GM23248 (cell line): ENCODE measurements at places on chromosomes 2 and 18. TPM values are rescaled to one million over a fixed set of nuclear protein-coding genes. Genes with fewer than 3 reads are reported as not detected.
A peak's percentile ranks its signal among the peaks of the same experiment; 100 is the strongest.

DNA sequence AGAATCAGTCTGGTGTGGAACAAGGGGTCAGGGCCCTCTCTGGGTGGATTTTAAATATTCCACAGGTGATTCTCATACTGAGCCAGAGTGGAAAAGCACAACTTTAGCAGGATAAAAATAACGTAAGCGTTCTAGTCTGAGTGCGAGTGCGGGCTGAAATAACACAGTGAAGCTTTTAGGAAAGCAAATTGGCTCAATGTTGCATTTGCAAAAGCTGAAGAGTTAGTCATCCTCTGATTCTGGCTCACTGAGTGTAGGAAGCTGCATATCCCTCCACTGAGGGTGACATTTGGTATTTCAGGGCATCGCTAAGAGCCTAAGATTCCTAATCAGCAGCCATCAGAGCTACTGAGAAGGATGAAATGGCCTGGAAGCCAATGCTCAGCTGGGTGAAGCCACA lies 134.7 kb downstream of the RIF1 start:
- no peaks in the 10 kb centered on the region for H3K36me3 ChIP-seq
- peak overlapping the region; percentile 15; the same call in 1 of the 2 replicates for H3K4me3 ChIP-seq
- peak; percentile 67 for DNase-seq
- peaks cover 8% of the 10 kb centered on the region for H3K4me1 ChIP-seq

Gene FSHR
- total RNA-seq: not detected in 2 replicates

- no peaks in the 10 kb centered on the region for H3K36me3 ChIP-seq
- no peak overlapping the region for H3K27ac ChIP-seq
- no peak overlapping the region for H3K4me3 ChIP-seq
- no peaks in the 10 kb centered on the region for H3K4me1 ChIP-seq
Measured at GRCh38 chr2:65807942-65808341, 375.5 kb upstream of the SPRED2 start.

GRCh38 chr18:37548679-37549289 lies 16.8 kb downstream of the CELF4 start:
- no peaks in the 10 kb centered on the region for H3K4me1 ChIP-seq
- no peak overlapping the region for H3K27ac ChIP-seq
- peaks cover 4% of the 10 kb centered on the region; the same call in 1 of the 2 replicates for H3K27me3 ChIP-seq
- H3K36me3 ChIP-seq: no peaks in the 10 kb centered on the region

GRCh38 chr2:65035351-65035943 lies 20.8 kb upstream of the CEP68 start:
- H3K4me1 ChIP-seq: no peaks in the 10 kb centered on the region
- no peaks in the 10 kb centered on the region for H3K36me3 ChIP-seq
- H3K27ac ChIP-seq: no peak overlapping the region
- no peaks in the 10 kb centered on the region for H3K27me3 ChIP-seq
- H3K4me3 ChIP-seq: no peak overlapping the region
- DNase-seq: no peak

DNA sequence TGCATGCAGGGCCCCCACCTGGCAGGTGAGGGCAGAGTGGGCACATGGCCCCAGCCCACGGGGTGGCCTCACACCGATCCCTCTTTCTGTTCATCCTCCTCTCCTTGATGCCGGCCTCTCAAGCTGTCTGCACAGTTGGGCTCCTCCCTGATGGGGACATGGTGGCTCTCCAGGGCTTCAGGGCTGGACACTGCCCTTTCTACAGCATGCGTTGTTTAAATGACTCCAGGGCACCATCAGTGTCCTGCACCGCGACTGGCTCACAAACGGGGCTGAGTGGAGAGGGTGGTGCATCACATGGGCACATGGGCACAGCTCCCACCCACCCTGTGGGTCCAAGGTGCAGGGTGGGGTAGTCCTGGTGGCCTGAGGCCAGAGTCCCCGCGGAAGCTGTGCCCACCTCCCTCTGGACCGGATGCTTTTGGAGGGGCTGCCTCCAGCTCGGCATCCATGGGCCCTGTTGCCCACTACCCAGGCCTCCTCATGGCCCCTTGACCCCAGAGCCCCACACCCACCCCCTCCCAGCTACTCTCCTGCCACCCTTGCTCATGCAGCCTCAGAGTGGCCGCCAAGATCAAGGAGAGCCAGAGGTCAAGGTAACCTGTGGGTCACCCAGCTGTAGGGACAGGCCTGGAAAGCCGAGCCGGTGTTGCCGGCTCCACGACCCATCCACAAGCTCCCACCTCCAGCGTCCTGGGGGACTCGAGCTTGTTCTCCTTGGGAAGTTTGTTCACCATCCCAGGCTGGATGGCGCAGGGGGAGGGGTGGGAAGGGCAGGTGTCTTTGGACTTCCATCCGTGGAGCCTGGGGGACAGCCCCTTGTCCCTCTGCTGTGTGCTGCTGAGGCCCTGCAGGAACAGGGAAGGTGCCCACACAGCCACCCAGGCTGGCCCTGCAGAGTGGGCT lies 12.3 kb upstream of the SNED1 start:
- no peaks in the 10 kb centered on the region for H3K36me3 ChIP-seq
- peaks cover 12% of the 10 kb centered on the region; the same call in 1 of the 2 replicates for H3K4me1 ChIP-seq
- no peak overlapping the region for H3K27ac ChIP-seq
- DNase-seq: no peak
- H3K27me3 ChIP-seq: no peaks in the 10 kb centered on the region

GRCh38 chr2:200761266-200761665 lies 50.4 kb upstream of the BZW1 start:
- 0 out of 2 replicates have a peak overlapping the region, but pooled peaks have one; percentile 0 for H3K4me3 ChIP-seq
- DNase-seq: peak; percentile 53
- peak overlapping the region; percentile 11; the same call in 1 of the 2 replicates for H3K27ac ChIP-seq

- H3K27me3 ChIP-seq: no peaks in the 10 kb centered on the region
- DNase-seq: peak; percentile 12
- H3K4me3 ChIP-seq: no peak overlapping the region
- no peaks in the 10 kb centered on the region for H3K4me1 ChIP-seq
Measured at GRCh38 chr2:106798826-106799552, 87.0 kb downstream of the ST6GAL2 start.

DNA sequence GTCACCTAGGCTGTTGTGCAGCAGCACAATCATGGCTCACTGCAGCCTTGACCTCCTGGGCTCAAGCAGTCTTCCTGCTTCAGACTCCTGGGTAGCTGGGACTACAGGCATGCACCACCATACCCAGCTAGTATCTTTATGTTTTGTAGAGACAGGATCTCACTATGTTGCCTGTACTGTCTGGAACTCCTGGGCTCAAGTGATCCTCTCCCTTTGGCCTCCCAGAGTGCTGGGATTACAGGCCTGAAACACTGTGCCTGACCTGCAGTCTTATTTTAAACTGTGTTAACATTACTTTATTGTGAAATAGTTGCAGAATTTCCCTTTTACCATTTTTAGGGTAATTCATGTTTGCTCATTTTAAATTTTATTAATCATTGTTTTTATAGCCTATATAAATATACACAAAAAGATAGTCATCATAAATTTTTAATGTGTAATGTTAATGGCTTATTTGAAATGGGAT lies 24.6 kb downstream of the EML4 start:
- no peaks in the 10 kb centered on the region for H3K27me3 ChIP-seq
- H3K36me3 ChIP-seq: no peaks in the 10 kb centered on the region
- DNase-seq: no peak
- H3K4me1 ChIP-seq: peaks cover 29% of the 10 kb centered on the region

GRCh38 chr18:70522183-70522680 lies 233.4 kb downstream of the SOCS6 start:
- H3K4me1 ChIP-seq: no peaks in the 10 kb centered on the region
- H3K36me3 ChIP-seq: no peaks in the 10 kb centered on the region
- H3K4me3 ChIP-seq: no peak overlapping the region
- DNase-seq: no peak
- peaks cover 6% of the 10 kb centered on the region for H3K27me3 ChIP-seq

GRCh38 chr18:21261352-21261751 lies 19.3 kb downstream of the GREB1L start:
- H3K27me3 ChIP-seq: no peaks in the 10 kb centered on the region
- DNase-seq: no peak
- no peak overlapping the region for H3K4me3 ChIP-seq

- no peak overlapping the region for H3K27ac ChIP-seq
- no peaks in the 10 kb centered on the region for H3K36me3 ChIP-seq
- H3K27me3 ChIP-seq: no peaks in the 10 kb centered on the region
- H3K4me3 ChIP-seq: no peak overlapping the region
Measured at GRCh38 chr2:206561962-206562361, 80.3 kb upstream of the FAM237A start.

GRCh38 chr18:44537526-44537925 lies 143.2 kb upstream of the SETBP1 start:
- peaks cover 25% of the 10 kb centered on the region for H3K4me1 ChIP-seq
- DNase-seq: peak; percentile 93
- no peaks in the 10 kb centered on the region for H3K27me3 ChIP-seq
- no peaks in the 10 kb centered on the region for H3K36me3 ChIP-seq

Gene MPP4
- total RNA-seq: 3.8 and 5.3 TPM in 2 replicates

DNA sequence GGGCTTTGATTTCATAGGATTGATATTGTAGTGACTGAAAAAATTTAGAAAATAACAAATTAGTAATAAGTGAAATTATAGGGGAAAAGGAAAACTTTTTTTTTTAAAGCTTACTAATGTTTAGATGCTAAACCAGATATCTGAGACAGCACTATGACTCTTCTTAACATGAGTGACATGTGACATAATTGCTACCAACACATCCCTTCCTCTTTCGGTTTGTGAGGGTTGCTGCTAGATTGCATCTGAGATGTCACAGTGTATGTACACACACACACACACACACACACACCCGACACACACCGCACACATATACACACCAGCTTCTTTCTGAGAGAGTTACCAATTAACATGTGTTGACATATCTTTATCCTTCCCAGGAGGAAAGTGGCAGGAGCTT lies 18.0 kb downstream of the RAPGEF4 start:
- no peak overlapping the region for H3K27ac ChIP-seq
- H3K36me3 ChIP-seq: no peaks in the 10 kb centered on the region
- DNase-seq: no peak
- 0 out of 2 replicates have a peak, but pooled peaks cover 10% of the 10 kb centered on the region for H3K27me3 ChIP-seq
- H3K4me3 ChIP-seq: no peak overlapping the region
- no peaks in the 10 kb centered on the region for H3K4me1 ChIP-seq

Gene MMADHC
- total RNA-seq: 143 and 156 TPM in 2 replicates

DNA sequence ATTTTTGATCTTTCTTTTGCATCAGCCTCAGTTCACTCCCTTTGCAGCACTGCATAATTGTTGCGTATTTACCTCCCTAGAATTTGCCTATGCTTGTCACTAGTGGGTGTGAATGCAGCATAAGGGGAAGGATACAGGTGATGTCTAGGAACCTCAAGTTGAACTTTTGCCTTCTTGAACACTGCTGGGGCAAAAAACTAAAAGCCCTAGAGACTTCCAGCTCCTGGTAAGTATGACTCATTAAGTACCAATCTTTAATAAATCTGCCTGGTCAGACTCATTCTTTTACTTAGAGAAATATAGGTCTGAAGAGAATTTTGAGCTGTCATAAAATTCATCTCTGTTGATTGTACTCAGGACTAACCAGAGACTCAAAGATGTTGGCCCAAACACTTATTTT lies 547.3 kb upstream of the FANCL start:
- 0 out of 2 replicates have a peak, but pooled peaks cover 7% of the 10 kb centered on the region for H3K27me3 ChIP-seq
- H3K4me1 ChIP-seq: no peaks in the 10 kb centered on the region
- no peak overlapping the region for H3K4me3 ChIP-seq
- H3K36me3 ChIP-seq: no peaks in the 10 kb centered on the region
- H3K27ac ChIP-seq: no peak overlapping the region

GRCh38 chr18:13491138-13491537 lies 235.2 kb downstream of the FAM210A start:
- H3K36me3 ChIP-seq: no peaks in the 10 kb centered on the region
- no peak for DNase-seq
- no peak overlapping the region for H3K4me3 ChIP-seq
- 0 out of 2 replicates have a peak, but pooled peaks cover 3% of the 10 kb centered on the region for H3K27me3 ChIP-seq
- H3K4me1 ChIP-seq: no peaks in the 10 kb centered on the region
- H3K27ac ChIP-seq: no peak overlapping the region

GRCh38 chr18:65346086-65346485 lies 404.7 kb upstream of the CDH7 start:
- no peaks in the 10 kb centered on the region for H3K27me3 ChIP-seq
- H3K4me3 ChIP-seq: no peak overlapping the region
- H3K27ac ChIP-seq: no peak overlapping the region
- no peaks in the 10 kb centered on the region for H3K36me3 ChIP-seq
- DNase-seq: no peak

Gene USP40
- total RNA-seq: 31.0 and 36.8 TPM in 2 replicates

Gene NFATC1
- 6.4 and 7.5 TPM in 2 replicates for total RNA-seq

Gene FBXO48
- 0.38 and 0.65 TPM in 2 replicates for total RNA-seq

DNA sequence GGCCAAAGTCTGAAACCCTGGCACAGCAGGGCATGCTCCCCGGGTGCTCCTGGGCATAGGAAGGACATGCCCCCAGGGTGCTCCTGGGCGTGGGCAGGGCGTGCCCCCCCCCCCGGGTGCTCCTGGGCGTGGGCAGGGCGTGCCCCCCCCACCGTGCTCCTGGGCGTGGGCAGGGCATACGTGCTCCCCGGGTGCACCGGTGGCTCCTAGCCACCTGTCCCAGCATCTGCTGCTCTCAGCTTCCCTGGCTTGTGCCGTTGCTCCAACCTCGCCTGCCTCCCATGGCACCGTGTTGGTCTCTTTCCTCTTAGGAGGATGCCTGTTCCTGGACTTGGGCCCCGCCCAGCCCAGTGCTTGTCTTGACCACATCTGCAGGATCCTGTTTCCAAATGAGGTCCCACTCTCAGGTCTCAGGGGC lies 95.6 kb upstream of the CTDP1 start:
- 0 out of 2 replicates have a peak, but pooled peaks cover 3% of the 10 kb centered on the region for H3K27me3 ChIP-seq
- peaks cover 6% of the 10 kb centered on the region; the same call in 1 of the 2 replicates for H3K4me1 ChIP-seq
- no peak overlapping the region for H3K27ac ChIP-seq
- no peak overlapping the region for H3K4me3 ChIP-seq
- no peak for DNase-seq

- peak overlapping the region; percentile 54 for H3K4me3 ChIP-seq
- peaks cover 29% of the 10 kb centered on the region for H3K4me1 ChIP-seq
- H3K27me3 ChIP-seq: no peaks in the 10 kb centered on the region
- H3K27ac ChIP-seq: peak overlapping the region; percentile 97
Measured at GRCh38 chr2:65320946-65321345, 93.3 kb downstream of the ACTR2 start.

DNA sequence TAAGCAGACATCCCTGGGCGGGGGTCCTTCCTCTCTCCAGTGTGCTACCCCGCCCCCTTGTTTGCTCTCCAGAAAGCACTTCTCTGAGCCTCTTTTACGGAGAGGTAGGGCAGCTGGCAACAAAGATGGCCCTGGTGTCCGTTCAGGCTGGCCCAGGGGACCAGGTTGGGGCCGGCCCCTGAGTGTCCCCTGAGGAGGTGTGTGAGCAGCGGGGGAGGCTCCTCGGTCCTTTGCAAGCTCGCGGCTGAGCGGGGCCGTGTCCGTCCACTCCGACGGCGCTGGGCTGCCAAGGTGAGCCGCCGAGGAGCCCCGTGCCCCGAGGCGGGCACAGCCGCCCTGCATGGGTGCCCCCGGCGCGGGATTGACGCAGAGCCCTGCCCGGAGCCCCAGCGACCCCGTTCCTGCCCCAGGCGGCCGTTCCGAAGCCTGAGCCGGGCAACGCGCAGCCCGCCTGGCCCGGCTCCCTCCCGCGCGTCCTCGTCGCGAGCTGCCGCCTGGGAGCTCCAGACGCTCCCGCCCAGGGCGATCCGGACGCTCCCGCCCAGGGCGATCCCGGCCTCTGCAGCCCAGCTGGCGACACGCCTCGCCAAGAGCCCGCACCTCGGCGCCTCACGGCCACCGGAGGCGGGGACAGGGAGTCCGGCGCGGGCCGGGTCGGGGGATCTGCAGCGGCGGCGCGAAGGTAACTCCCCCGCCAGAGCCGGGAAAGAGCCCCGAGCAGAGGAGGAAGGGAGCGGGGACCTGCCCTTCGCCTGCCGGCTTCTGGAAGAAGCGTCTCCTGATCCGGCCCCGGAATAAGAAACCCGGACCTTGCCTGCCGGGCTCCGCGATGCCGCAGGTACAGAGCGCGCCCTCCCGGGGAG lies at the start of gene PROKR1:
TSS of gene PROKR1 (plus strand) at position 569 of the 863 bp plus-strand sequence. CDS start 2,243 bp downstream, outside the sequence.
- no peak within 1 kb of the TSS for H3K27ac ChIP-seq
- no peaks in the 10 kb centered on the region for H3K36me3 ChIP-seq
- no peaks in the 10 kb centered on the region for H3K4me1 ChIP-seq
- DNase-seq: peak; percentile 55
- H3K27me3 ChIP-seq: peaks cover 60% of the 10 kb centered on the region
